Mesenchymal stem cell (in vitro differentiated cells and primary cell): ENCODE measurements at places on chromosomes 5 and 9.

- DNase-seq, result peak; percentile 3
These were observed 2.5 kb downstream of the IL33 start for GRCh38 chr9:6218099-6218502.

GRCh38 chr5:107809201-107810034 lies 138.7 kb upstream of the EFNA5 start:
- peak; percentile 24 for DNase-seq

GRCh38 chr5:137933491-137933911 lies 44.2 kb downstream of the PKD2L2 start:
- DNase-seq, result peak; percentile 27

DNA sequence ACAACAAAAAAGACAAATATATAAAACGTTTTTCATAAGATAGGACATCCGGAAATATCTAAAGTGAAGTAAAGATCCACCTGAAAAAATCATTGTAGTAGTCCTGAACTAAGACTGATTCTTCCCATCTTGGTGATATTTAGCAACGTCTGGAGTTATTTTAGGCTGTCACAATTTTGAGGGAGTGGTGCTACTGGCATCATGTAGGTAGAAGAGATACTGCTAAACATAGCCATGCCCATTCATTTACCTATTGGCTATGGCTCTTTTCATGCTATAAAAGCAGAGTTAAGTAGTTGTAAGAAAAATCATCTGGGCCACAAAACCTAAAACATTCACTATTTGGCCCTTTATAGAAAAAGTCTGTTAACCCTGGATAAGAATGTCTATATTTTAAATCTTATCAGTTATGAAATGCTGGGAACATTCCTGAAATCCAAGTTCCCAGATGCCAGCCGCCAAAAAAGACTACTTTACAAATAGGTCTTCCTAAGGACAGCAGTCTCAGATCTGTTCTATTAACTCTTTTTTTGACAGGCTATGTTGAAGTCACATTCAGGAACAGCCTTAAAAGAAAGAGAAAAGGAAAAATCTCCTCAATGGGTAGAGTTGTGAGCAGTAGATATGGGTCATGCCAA lies 27.0 kb downstream of the RAPGEF6 start:
- DNase-seq, result no peak

GRCh38 chr5:78803353-78803752 lies 154.8 kb upstream of the LHFPL2 start:
- DNase-seq, result no peak

- DNase-seq, result no peak
These were observed 38.3 kb downstream of the DAPK1 start for GRCh38 chr9:87535817-87536539.

- DNase-seq, result no peak
These were observed 170.2 kb downstream of the HSPA4 start for GRCh38 chr5:133222040-133222439.

GRCh38 chr9:79824265-79824664 lies 252.5 kb downstream of the TLE4 start:
- DNase-seq, result no peak

- no peak for DNase-seq
These were observed 41.6 kb downstream of the MLLT3 start for GRCh38 chr9:20580673-20581072.

GRCh38 chr9:124708074-124708473 lies 63.0 kb downstream of the NR6A1 start:
- DNase-seq, result no peak

- no peak for DNase-seq
These were observed 11.3 kb downstream of the FRMD3 start for GRCh38 chr9:83526901-83527300.

GRCh38 chr5:106521701-106522100 lies 1149.0 kb downstream of the EFNA5 start:
- peak; percentile 69 for DNase-seq

DNA sequence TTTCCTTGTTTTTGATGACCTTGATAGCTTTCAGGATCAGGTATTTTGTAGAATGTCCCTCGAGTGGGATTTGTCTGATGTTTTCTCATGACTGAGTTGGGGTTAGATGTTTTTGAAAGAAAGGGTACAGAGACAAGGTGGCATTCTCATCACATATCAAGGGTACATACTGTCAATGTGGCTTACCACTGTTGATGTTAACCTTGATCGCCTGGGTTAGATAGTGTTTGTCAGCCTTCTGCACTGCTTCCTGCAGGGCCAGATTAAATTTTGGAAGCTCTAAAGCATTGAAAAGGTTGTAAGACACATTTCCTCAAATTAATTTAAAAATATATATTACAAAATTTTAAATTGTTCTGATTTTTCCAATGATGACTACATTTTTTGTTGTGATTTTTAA lies 287.4 kb upstream of the ACTBL2 start:
- no peak for DNase-seq

GRCh38 chr9:125038166-125038565 lies 97.3 kb upstream of the GOLGA1 start:
- no peak for DNase-seq

- DNase-seq, result peak; percentile 35
These were observed 1.5 kb downstream of the CLTA start for GRCh38 chr9:36192196-36192595.
